ENCODE measurements at places on chromosomes 6 and 20.

DNA sequence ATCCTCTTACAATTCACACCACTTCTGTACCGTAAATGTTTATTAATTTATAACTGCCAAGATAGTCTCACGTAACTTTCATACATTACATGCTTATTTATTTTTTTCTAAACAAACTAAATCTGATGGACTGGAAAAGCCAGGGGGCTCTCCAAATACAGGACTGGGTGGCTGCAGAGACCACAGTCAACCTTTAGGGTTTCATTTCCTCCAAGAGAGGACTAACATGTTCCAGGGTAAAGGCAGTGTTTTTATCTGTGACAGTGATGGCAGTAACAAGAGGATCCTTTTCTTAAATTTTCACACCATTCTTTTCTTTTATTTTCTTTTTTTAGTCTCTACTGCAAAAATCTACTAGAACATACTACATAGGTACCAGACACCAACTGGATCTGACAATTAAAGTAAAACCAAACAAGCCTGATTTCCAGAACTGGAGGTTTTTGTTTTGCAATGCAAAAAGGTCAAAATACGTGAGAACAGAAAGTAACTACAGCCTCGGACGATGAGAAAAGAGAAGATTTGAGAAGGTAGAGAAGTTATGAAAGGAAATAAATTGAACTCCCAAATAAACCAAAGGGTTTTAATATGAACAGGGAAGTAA is 1.2 kb downstream of the LMBRD1 start:
- no peak for DNase-seq

- no peak for DNase-seq
These were observed 380.1 kb upstream of the SOX4 start for GRCh38 chr6:21213492-21213891.

GRCh38 chr6:111837007-111837406 is 36.2 kb downstream of the FYN start:
- no peak for DNase-seq

GRCh38 chr6:69871107-69871506 is 4.8 kb downstream of the COL19A1 start:
- DNase-seq: no peak

- no peak for DNase-seq
These were observed 53.5 kb upstream of the APCDD1L start for GRCh38 chr20:58568483-58569240.

GRCh38 chr6:138052783-138053182 is 54.4 kb downstream of the PERP start:
- DNase-seq: no peak

DNA sequence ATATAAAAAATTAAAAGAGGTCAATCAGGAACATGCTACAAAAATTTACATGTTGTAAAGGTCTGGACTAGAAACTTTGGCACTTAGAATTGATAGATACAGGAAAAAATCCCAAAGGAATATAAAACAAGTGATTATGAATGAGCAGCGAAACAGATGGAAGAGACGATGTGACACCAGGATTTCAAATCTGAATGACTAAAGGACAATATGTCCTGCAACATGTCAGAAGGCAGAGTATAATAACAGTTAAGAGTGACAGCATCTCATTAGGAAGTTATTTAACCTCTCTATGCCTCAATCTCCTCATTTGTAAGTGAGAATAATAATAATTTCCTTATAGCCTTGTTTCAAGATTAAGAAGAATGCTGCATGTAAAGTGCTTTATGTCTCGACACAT is 50.3 kb downstream of the FRK start:
- DNase-seq: no peak

DNA sequence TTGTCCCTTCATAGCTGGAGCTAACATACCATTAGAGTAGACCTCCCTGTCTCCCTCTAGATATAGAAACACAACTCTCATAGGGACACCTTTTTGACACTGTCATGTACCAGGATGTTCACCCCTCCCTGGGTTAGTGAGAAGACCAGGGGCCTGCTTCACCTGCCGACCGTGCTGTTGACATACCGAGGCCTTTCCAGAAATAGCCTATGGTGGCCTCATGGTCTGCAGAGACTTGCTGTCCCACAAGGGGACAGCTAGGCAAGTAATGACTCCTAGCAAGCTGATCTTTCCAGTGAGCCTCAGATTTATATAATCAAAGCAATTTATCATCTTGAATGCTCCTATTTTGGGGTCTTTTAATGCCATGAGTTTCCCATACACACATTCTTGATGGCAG is 15.0 kb downstream of the ZDHHC14 start:
- no peak for DNase-seq

GRCh38 chr20:19620446-19620845 is 137.6 kb upstream of the RIN2 start:
- DNase-seq: no peak

DNA sequence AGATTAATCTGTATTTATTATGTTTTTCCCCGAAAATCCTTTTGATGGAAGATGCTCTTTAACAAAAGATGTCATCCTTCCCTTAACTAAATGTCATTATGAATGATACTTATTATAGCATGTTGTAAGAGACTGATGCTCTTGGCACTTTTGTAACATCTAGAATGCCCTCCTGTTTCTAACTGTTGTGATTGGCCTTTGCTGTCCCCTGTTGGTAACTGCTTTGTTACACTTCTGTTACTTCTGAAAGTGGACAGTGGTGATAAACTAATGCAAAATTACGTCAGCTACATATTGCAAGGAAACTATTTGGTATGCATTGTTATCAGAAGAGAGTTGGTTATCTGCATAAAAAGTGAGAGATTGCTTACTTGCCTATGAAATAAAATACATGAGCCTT is 5.8 kb downstream of the TTK start:
- no peak for DNase-seq

DNA sequence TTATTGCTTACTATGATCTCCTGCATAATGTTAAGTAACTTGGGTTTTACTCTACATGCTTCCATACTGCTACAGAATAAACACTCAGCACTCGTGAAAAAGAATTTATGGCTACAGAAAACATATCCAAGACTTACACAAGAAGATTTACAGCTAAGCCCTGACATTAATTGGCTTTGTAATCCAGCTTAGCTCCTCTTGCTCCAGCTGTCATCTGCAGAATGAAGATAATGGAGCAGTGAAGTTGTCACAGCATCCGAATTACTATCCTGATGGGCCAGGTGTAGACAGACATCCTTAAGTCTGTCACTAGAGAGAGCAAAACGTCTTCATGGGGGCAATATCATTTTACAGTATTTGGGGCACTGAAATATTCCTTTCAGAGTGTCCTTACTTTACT is 155.3 kb downstream of the PRKN start:
- DNase-seq: no peak

DNA sequence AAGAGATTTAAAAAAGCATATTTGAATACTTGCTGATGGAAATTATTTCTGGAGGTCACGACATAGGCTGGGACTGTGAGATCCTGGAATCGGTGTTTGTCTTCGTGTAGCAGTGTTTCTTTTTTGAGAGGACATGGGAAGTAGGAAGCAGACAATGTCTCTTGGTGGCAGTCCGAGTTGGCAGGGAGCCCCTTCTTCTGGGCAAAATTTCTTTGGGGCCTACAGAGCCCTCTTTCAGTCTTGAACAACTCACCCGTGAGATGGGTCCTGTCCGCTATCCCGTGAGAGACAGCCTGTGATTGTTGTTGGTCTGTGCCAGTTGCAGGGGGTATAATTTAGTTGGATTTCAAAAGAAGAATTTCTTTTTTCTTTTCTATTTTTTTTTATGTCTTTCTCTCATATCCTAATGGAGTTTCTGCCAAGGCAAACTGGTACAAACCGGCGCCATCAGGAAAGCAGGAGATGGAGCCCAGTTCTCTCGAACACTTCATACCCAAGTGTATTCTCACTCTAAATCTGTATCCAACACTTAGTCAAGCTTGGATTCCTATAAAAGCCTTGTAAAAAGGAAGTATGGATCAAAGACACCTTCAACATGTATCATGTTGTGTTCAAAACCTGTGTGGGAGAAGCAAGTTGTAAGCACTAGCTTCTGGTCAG is 785.1 kb downstream of the MAFB start:
- no peak for DNase-seq

DNA sequence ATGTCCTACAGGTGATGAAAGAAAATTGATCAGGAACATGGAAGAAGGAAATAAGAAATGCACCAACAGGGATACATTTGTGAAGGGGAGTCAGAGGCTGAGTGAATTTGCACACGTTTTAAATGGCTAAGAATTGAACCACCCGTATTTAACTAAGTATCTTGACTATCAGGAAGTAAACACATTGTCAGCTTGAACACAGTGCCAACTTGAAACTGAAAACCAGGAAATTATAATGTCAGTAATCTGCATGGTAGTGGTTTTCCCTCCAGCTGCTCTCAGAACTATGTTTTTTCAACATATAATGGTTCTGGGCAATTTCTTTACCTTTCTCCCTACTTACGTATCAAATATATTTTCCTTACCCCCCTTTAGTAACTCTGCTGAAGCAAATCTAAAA is 366.5 kb upstream of the POU3F2 start:
- DNase-seq: peak; percentile 11

- no peak for DNase-seq
These were observed 73.4 kb downstream of the FUT9 start for GRCh38 chr6:96089173-96089572.

GRCh38 chr20:44195605-44196004 is 8.6 kb upstream of the JPH2 start:
- DNase-seq: no peak

- DNase-seq: no peak
These were observed 159.8 kb downstream of the TFAP2C start for GRCh38 chr20:56788671-56789610.

GRCh38 chr20:51460569-51461265 is 81.8 kb downstream of the NFATC2 start:
- no peak for DNase-seq

DNA sequence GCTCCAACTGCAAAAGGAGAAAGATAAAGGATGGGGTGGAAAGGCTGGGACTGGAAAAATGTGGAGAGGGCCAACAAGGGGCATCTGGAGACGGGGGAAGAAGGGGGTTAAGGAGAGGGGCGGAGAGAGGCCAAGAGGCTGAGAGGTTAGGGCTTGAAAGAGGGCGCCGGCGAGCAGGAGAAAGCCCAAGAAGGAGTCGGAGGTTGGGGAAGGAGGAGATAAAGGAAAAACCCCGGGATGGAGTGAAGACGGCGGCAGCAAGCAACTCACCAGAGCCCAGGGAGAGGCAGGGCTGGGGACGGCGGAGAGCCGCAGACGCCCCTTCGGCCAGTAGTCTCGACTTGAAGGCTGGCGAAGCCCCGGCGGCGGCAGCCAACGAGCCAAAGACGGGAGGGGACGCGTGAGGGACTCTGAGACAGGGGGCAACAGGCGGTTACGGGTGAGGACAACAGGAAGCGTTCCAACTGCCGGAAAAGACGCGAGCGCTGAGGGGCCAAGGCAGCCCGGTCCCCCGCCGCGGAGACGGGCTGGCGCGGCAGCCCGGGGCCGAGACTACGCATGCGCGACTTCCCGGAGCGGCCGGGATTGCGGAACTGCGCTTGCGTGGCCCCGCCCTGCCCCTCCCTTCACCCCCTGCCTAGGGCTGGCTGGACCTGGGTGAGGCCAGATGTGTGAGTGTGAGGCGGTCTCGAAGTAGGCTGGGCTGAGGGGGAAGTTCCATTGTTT is at the start of gene STK38:
Gene STK38 (minus strand): TSS at position 560 of the 726 bp plus-strand sequence. CDS start 7,277 bp downstream, outside the sequence.
- peak; percentile 47 for DNase-seq

- no peak for DNase-seq
These were observed 270.2 kb upstream of the IMPG1 start for GRCh38 chr6:76342611-76343160.

GRCh38 chr6:1201547-1202200 is 110.2 kb upstream of the FOXQ1 start:
- DNase-seq: no peak

DNA sequence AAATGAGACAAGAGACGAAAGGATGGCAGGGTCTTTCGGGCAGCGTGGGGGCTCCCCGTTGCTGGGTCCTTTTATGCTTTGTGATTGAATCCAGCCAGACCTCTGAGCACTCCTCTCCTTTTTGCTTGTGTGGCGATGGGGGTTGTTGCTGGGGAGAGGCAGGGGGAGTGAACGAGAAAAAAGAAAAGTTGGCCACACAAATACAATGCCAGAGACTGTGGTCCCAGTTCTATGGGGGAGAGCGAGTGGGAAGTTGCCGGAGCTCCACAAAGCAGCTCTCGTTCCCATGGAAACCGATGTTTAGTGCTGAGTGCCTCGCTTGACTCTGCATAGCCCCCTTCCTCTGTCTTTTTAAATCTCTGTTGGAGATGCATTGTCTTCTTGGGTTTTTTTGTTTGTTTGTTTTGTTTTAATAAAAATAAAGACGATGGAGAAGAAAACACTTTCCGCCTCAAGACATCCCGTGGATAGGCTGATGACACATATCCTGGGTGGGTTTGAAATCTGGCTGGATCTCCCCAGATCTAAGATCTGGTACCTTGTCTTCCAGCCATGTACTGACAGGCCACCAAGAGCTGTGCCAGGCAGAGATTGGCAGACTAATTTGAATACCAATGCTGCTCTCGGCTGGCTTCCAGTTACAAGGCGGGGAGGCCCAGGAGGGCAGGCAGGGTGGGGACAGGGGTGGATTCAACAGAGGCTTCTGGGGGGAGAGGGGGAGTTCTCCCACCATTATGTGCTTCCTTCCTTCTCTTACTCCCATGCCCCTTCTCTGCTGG is 529.3 kb downstream of the QKI start:
- no peak for DNase-seq

DNA sequence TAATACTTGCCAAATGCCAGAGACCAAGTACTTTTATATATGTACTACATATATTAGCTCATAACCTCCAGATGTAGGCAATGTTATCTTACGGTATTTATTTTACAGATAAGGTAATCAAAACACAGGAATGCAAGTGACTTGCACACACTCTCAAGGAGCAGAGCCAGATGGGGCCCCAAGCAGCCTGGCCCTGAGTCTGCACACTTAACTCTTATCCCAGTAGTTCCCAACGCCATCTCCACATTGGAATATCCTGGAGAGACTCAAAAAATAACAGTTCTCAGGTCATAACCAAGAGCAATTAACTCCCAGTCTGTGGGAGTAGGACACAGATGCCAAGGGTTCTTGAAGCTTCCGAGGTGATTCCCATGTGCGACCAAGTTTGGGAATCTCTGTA is 398.7 kb downstream of the PHF3 start:
- DNase-seq: no peak

GRCh38 chr20:19314621-19315020 is 102.2 kb downstream of the SLC24A3 start:
- DNase-seq: no peak

DNA sequence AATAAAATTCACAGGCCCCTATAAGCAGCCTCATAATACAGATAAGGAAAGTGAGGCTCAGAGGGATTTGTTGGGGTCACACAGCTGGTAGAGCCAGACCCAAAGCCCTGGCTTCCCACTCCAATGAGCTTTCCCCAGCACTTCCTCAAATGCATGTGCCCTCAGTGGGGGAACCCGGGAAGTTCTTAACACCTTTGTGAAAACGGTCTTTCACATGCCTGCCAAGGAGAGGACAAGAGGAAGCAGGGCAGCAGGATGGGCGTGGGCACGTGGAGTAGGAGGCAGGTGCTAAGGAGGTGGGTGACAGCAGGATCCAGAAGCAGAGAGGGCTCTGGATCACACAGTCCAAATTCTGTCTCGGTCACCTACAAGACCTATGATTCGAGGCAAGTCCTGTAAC is 598 bp downstream of the PI16 start:
- DNase-seq: no peak
